Activated CD4-positive, alpha-beta memory T cell treated with anti-CD3 and anti-CD28 coated beads, Interleukin-2, amount 10 ng/mL, durations not matched to agents 7 days and 5 days (primary cell): ENCODE measurements at places on chromosomes 7 and 10.

DNA sequence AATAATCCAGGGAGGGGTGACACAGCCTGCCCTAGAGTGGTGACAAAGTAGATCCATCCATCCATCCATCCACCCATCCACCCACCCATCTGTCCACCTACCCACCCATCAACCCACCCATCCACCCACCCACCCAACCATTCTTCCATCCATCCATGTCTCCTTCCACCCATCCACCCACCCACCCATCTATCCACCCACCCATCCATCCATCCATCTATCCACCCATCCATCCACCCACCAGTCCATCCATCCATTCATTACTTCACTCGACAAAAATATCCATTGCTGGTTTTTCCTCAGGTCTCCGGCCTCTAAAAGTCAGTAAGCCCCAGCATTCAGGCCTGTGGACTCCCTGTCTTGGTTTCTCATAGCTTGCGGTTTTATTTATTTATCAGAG is 12.5 kb upstream of the LIMK1 start:
- DNase-seq: no peak

DNA sequence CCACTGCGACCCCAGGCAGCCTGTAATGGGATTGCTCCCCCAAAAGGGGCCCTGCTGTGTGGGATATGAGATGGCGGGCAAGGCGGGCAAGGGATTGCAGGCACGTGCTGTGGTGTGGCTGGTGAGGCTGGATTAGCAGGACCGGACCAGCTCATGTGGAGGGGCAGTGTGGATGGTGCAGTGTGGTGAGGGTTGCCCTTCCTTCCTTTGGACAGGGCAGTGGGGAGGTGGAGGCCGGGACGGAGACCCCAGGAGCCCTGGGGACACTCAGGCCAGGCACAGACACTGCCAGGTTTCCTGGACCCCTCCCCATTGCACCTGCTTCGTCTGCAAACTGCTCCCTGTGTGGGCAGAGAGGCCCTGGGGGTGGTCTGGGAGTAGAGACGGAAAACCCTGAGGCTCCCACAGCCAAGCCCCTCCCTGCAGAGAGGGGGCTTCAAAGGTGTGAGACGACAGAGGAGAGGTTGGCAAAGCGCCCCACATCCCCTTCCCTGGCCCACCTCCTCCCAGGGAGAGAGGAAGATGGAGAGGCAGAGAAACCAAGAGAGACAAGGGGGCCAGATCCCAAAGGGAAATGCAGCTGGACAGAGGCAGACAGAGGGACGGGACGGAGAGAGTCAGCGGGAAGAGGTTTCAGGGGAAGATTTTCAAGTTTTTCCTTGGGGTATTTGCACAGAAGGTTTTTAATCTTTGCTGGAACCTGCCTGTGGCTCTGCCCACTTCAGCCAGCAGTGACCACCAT is 89.2 kb downstream of the MICALL2 start:
- no peak for DNase-seq

- no peak for DNase-seq
These were observed 306.9 kb downstream of the FRMD4A start for GRCh38 chr10:14023673-14024328.

DNA sequence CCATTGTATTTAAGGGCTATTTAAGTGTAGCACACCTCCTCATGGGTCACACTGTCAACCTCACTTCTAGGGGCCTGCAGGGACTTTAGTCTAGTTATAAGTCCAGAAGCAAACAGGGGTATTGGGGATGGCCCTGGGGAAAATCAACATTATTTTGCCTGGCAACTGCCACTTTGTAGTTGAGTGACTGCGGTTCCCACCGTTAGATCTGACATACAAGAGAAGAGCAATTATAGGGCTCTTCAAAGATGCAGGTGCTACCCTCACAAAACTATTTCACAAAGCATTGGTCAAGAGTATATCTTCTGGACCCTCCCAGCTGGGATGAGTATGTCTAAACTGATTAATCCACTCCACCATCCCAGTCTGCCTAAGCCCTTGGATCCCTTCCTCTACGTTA is 133.0 kb upstream of the PCBD1 start:
- DNase-seq: no peak
